ENCODE measurements at places on chromosomes 2 and 18.

DNA sequence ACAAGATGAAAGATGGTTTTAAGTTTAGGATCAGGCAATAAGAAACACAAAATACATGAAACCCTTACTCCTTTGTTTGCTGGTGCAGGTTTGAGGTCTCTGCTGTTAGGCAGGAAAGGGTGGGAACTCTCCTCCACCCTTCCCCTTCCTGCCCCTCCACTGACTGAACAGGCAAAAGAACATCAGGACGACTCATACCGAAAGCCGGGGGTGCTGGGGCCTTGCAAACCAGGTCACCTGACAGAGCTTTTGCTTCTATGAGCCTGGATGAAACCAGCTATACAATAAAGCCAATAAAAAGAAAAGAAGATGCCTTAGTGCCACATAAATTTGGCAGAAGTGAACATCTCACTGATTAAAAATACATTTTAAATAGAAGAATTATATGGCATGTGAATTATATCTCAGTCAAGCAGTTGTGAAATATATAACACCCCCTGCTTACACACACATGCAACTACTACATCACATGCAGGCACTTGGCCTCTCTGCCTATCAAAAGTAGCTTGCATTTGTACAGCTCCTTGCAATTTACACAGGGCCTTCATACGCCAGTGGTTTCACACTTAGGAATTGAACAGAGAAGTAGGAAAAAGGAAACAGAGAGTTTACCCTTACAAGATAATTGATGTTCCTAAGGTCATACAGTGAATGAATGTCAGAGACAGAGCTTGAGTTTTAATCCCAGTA is 215.1 kb upstream of the TRIB2 start:
- DNase-seq = peak; percentile 75

- DNase-seq = peak; percentile 78
These were observed 9.6 kb downstream of the SERPINB8 start for GRCh38 chr18:63979409-63979920.

GRCh38 chr2:24577481-24577880 is 86.4 kb downstream of the NCOA1 start:
- no peak for DNase-seq

DNA sequence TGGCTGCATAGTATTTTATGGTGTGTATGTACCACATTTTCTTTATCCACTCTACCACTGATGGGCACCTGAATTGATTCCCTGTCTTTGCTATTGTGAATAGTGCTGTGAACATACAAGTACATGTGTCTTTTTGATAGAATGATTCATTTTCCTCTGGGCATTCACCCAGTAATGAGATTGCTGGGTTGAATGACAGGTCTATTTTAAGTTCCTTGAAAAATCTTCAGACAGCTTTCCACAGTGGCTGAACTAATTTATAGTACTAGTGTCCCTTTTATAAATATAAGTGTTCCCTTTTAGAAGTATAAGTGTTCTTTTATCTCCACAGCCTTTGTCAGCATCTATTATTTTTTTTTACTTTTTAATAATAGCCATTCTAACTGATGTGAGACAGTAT is 303.9 kb upstream of the EPHA4 start:
- no peak for DNase-seq

- no peak for DNase-seq
These were observed 4.1 kb upstream of the SATB2 start for GRCh38 chr2:199461711-199462346.

GRCh38 chr18:13624563-13625237 is 101.7 kb downstream of the FAM210A start:
- no peak for DNase-seq

DNA sequence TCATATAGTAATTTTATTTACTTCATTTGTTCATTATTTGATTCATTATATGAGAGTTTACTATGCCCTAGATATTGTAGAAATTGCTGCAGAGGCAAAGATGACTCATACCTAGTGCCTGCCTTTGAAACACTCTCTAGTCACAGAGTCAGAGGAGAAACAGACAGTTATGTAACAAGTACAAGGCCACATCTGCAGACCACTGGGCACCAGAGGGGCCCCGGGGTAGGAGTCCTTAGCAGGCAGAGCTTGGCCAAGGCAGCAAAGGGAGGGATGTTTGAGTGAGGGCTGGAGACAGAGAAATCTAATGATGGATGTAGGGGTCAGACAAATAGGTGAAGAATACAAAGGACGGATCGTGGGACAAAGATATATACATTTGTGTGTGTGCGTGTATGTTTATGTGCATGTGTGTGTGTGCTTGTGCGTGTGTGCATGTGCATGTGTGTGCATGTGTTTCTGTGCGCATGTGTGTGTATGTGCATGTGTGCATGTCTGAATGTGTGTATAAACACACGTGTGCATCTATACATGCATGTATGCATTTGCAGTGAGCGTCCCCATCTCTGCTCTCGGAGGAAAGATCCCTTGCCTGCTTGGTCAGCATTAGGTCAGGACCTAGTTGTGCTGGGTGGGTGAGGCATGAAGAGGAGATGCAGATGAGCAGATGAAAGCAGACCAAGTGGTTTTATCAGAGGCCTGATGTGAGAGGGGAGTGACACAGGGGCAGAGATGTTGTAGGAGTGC is 170.6 kb upstream of the MYT1L start:
- no peak for DNase-seq

- no peak for DNase-seq
These were observed 38.2 kb upstream of the ACTR3 start for GRCh38 chr2:113851640-113852039.

DNA sequence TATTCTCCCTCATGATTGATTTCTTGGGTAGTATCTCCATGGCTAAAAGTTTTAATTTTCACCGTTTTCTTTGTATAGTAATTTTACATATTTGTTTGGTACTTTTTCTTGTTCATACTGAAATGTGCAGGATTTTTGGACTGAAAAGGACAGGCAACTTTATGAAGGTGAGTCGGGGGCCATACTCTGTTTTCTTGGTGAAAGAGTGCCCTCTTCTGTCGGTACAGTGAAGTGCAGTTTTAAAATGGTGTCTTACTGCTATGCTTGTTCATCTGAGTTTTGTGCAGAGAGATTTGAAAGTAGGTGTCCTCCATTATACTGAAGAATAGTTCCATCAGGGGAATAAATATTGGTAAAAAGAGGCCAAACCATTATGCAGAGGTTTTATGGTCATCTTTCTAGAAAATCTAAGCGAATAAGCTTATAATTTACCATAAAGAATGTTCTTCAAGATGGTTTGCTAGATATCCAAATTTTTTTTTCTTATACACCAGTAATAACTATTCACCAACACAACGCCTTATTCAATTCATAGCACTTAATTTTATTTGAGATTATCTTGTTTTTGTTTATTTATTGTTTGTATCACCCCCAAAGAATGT is 8.7 kb upstream of the SERPINB13 start:
- peak; percentile 32 for DNase-seq

- no peak for DNase-seq
These were observed 1.6 kb downstream of the IL1R1 start for GRCh38 chr2:102144128-102144527.

GRCh38 chr2:177549171-177549570 is 156.6 kb downstream of the AGPS start:
- DNase-seq = no peak

- DNase-seq = no peak
These were observed 128.7 kb upstream of the CCDC68 start for GRCh38 chr18:55088000-55088401.

- DNase-seq = peak; percentile 28
These were observed 32.4 kb upstream of the VIT start for GRCh38 chr2:36663851-36664695.

DNA sequence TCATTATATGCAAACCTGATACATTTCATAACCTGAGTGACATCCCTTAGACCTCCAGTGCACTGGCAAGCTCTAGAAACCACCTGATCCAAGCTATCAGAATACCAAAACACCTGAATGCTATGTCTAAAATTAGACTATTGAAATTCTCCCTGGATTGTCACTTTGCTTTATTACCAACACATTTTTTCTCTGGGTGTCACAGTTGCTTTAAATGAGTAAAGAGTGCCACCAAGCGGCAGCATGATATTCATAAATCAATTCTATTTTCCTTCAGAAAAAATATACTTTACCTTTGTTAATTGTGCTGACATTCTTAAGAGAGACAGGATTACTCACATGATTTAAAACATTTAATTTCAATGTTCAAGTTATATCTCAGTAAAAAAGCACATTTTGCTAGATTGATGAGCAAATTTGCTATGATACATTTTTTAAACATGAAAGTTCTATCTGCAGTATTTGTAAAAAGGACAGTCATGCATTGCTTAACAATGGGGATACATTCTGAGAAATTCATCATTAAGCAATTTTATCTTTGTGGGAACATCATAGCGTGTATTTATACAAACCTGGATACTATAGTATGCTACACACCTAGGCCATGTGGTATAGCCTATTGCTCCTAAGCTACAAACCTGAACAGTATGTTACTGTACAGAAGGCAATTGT is 338.4 kb upstream of the SLC39A10 start:
- DNase-seq = peak; percentile 63

- no peak for DNase-seq
These were observed 32.8 kb downstream of the TGFA start for GRCh38 chr2:70520825-70521224.

DNA sequence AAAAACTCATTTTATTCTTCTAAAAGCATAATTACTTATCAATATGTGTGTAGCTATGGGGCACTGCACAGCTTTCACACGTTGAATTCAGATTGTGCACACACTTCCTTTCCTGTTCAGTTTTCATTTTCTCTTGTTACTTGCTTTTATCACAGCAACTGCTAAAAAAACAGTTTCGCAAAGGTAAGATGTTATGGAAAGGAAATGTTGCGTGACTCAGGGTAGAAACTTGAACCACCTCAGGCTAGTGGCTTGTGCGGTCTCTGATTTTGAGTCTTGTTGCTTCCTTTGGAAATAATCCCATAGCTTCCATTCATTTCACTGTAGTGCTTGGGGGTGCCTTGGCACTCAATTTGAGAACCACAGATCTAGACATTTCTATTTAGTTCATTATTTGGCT is 171.9 kb downstream of the FMNL2 start:
- no peak for DNase-seq

DNA sequence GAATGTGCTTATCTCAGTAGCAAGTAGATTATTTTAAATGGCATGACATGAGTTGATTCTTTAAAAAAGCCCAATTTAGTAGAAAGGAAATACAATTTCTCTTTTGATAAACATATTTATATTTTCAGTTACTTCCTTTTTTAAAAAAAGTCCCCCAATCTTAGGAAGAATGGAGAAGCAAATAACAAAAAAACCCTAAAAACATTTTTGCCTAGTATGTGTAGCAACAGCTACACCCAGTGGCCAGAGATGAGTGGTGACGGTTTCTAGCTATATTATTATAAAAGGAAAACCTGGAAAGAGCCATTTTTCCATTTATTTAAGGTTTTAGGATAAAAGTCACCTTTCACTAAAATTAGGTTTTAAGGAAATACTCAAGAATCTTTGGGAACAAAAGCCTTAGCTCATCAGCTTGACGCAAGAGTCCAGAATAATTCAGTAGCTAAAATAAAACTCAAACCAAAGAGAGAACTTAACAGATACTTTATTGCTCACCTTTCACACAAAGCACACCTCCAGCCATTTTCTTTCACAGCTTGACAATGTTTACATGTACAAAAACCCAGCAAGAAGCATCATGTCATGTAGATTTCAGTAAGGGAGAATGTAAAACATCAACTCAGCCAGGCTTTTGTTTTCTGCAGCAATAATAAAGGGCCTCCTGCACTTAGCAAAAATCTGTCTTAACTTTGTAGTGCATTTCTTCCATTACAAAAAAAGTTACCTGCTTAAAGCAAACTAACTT is 15.7 kb downstream of the FAM98A start:
- no peak for DNase-seq

DNA sequence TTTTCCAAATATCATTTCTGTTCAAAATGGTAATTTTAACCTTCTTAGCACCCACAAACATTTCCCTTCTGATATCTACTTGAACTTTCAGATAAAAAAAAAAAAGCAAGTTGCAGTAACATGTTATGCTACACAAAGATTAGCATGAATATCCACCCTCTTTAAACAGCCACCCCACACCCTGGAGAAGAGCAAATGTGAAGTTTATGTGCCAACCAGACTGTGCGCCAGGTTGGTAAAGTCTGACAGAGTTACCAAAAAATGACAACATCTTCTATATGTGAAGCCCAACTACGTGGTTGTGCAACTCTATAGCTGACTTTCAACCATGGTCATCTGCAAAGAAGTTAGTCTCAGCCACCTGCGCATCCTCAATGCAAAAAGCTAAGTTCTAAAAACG is 62.6 kb downstream of the BCL11A start:
- no peak for DNase-seq

- DNase-seq = no peak
These were observed 679.6 kb downstream of the MBD2 start for GRCh38 chr18:53544917-53545316.

- no peak for DNase-seq
These were observed 5.7 kb downstream of the PROC start for GRCh38 chr2:127423880-127424279.

GRCh38 chr2:121172456-121172855 is 112.5 kb downstream of the TFCP2L1 start:
- no peak for DNase-seq

- DNase-seq = no peak
These were observed 14.4 kb upstream of the USP34 start for GRCh38 chr2:61485281-61485680.

GRCh38 chr2:174662459-174662858 is 64.9 kb upstream of the WIPF1 start:
- DNase-seq = no peak

DNA sequence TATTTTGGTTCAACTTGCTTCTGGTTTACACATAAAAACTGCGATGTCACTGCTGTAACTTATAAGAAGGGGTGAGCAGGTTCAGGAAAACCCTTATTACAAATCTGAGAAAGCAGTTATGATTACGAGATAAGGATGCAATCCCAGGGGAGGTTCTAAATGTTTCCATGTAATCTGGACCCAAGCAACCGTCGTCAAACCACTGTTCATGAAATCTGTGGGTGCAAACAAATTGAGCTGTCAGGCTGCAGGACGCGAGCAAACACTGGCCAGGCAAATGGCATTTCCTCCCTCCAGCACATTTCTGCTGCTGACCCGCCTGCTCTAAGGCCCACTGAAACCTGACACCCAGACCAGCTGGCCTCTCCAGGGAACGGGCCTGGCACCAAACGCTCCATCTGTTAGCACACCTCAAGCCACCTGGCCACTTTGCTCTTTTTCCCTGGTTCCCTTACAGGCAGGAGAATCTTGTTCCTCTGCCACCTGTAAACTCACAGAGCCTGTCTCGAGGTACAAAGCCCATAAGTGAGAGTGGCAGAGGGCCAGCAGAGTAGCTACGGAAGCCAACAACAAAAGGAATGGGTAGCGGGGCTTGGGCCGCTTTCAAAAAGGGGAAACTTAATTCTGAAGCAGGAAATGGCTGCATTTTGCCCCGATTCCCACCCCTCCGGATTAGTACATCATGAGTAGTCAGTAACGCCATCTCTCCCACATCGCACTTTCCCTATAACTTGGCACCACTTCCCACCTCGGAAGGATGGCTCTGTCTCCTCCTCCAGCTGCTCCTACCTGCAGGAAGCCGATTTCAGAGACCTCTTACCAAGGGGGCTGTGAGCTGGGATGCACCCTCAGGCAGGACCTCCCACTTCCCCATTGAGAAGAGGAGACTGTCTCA is 26.5 kb downstream of the CRACDL start:
- no peak for DNase-seq

Data from Jurkat, Clone E6-1 (cell line).